ENCODE measurements at places on chromosomes 16 and 17. TPM values are rescaled to one million over a fixed set of nuclear protein-coding genes. Genes with fewer than 3 reads are reported as not detected.

DNA sequence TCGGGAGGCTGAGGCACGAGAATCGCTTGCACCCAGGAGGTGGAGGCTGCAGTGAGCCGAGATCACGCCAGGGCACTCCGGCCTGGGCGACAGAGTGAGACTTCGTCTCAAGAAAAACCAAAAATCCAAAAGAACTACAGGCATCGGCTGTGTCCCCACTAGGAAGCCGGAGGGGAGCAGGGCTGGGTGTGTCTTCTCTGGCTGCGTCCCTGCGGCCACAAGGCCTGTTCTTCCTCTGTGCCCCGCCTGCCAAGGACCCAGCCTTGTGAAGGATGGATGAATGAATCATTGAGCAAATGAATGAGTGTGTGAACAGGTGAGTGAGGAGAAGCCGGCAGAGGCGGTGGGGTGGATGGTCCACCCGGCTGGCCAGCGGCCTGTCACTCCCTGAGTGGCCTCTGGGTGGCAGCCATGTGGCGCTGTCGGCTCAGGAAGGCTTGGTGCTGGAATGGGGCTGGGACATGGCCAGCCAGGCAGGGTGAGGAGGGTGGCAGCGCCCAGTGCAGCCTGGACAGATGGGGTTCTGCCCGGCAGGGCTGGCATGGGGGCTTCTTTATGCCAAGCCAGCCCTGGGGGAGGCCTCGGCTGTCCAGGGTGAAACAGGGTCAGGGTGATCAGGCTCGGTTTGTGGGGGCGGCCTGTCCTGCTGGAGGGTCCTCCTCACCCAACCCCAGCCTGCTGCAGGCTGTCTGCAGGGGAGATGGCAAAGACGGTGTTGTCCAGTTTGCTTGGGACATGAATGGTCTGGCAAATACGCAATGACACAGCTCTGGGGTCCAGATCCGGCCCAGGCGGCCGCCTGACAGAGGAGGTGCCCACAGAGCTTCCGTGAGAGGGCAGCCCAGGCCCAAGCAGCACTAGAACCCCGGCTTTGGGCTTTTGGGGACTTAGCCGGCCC, 21.7 kb downstream of the SLC25A10 start:
- peak; percentile 92 for DNase-seq

SHISA9 gene
- total RNA-seq = not detected

DNA sequence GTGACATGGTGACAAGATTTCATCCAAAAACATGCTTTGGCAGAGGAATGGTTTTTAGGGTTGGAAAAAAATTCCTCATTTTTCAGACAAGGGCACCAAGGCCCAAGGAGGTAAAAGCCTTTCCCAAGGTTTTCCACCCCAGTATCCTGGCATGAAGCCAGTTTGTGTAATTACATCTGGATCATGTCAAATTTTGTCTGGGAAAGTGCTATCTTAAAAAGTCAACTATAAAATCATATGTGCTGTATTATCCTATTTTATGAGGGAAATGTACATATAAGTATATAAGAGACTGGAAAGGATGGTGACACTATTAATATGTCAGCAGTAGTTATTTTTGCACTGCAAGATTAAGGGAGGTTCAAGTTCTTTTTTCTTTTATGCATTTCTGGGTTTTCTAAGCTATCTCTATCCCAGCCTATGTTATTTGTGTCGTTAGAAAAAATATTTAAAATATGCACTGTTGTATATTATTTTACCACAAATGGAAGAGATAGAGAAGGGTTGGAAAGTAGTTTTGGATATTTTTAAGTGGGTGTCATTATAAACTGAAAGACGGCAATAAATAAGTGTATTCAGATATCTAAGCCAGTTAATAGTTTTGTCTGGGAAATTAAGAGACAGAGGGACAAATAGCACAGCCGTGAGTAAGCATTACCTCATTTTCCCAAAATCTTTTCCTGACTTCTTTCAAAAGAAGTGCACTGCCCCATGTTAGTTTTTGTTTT, 13.5 kb upstream of the FBXO47 start:
- DNase-seq = no peak

- DNase-seq = no peak
Observed at GRCh38 chr17:1091900-1092299, 87.9 kb downstream of the ABR start.

SLC13A5 gene
- total RNA-seq = not detected

TTLL6 gene
- 0.20 TPM for total RNA-seq

DNA sequence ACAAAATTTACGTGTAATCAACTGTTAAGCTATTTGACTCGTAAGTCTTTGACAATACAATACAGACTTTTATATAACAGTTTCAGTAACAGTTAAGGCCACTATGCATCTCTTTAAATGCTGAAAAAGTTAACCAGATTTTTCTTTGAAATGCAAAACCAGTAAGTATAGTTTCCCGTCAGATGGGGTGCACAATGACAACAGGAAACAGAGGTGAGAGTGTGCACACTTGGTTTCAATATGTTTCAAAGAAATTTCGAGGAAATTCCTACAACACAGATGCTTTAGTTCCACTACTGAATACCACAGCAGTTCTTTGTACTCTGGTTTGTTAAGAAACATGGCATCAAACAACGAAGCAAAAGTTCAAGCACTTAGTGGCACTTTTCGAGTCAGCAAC, 48.4 kb downstream of the RNF157 start:
- DNase-seq = no peak

DNA sequence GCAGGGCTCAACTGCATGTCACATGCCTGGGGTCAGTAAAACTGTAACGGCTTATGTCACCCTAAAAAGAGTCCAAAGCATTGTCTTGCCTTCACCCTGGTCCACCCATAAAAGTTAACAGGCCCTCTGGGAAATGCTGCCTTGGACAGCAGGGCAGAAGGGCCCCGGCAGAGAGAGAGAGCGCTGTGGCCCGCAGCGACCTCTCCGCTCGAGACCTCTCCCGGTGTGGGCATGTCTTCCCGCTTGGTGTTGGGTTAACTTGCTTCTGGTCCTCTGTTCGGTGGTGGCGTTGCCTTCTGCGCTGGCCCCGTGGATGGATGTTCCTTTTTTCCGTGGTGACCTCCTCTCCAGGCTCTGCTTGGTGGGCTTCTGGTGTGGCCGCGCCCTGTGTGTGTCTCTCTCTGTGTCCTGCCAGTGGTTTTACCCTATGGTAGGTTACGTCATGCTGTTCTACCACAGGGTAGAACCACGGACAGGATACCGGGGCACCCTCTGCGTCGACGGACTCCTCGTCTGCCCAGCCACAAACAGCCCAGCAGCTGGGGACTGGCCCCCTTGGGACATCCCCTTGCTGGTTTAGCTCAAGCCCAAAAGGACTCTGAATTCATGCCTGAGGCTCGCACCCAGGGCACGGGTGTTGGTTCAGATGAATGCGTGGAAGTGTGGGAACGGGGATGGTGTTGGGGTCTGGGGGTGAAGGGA, 18.3 kb upstream of the CLEC18A start:
- no peak for DNase-seq

GRCh38 chr16:67277294-67277998, 1.9 kb upstream of the PLEKHG4 start:
- DNase-seq = no peak

All from upper lobe of right lung (tissue), 1 donor.